ENCODE measurements at places on chromosomes 5 and 9. TPM values are rescaled to one million over a fixed set of nuclear protein-coding genes. Genes with fewer than 3 reads are reported as not detected.

GRCh38 chr5:56460681-56461191 is 227.6 kb upstream of the ANKRD55 start:
- no peak for DNase-seq

The SHC3 gene
- 0.59 TPM for total RNA-seq

GRCh38 chr5:154830219-154830595 is 20.2 kb downstream of the FAXDC2 start:
- DNase-seq = no peak

- DNase-seq = no peak
These were observed at the start of gene PRRX2 for GRCh38 chr9:129665389-129665775. Gene PRRX2 (plus strand): TSS chr9:129665647. CDS start chr9:129665868, 221 bp downstream.

DNA sequence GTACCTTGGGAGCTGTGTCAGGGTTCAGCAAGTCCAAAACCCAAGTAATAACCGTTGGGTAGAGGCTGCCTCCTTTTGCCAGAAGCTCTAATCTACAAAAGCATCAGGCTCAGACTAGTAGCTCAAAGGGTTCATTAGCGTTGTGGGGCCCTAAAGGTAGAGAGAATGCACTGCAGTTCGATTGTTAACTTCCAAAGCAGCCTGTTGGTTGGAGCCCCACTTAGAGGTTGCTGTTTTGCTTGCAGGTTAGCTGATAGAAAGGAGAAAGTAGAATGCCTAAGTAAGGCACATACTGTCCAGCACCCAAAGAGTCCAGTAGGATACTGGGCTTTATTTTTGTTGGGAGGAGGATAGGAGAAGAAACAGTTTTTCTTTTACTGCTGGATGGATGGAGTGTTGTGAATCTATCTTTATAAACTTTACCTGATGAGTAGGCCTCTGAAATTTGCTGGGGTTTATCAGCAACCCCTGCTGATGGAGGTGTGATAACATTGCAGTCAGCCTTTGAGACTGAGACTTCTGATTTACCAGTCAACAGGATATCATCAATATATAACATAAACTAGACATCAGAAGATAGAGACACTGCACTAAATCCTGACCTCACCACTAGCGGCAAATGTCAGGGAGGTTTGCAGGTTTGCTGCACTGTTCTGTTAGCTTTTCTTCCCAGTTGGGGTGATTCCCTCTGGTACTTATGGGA is 34.8 kb downstream of the ZNF131 start:
- DNase-seq = no peak

DNA sequence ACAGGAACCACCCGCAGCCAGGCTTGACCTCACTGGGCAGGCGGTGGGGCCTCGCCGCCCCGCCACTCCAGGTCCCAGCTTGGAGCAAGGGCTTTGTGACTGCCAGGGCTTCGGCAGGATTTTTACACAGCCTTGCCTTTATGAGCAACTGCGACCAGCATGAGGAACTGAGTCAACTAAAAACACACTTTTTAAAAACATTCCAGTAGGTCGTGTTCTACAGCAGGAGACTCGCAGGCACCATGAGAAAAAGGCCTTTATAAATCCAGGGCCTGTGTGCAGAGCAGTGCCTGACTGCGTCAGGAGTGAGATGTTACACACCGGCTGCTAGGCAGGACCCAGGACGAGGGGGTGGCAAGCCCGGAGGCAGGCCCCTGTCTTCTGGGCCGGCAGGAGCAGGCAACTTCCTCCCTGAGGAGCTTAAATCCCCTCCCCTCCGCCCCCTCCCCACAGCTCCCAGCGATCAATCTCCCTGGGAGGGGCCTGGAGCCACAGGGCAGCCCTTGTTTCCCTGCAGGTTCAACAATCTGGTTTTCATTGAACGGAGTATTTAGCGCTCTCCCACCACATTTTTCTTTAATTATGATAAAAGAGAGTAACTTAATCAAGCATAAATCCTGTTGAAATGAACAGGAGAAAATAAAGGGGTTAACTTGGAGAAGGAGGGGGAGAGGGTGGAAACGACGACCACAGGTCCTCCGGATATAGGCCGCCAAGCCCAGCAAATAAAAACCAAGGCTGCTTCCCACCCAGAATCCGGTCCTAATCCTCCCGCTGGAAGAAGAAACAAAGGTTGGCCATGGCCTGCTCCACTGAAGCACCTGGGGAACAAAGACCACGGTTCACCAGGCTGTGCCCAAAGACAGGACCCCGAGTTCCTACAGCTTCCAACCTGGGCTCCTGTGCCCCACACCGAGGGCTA is 92.5 kb downstream of the ROR2 start:
- DNase-seq = no peak

DNA sequence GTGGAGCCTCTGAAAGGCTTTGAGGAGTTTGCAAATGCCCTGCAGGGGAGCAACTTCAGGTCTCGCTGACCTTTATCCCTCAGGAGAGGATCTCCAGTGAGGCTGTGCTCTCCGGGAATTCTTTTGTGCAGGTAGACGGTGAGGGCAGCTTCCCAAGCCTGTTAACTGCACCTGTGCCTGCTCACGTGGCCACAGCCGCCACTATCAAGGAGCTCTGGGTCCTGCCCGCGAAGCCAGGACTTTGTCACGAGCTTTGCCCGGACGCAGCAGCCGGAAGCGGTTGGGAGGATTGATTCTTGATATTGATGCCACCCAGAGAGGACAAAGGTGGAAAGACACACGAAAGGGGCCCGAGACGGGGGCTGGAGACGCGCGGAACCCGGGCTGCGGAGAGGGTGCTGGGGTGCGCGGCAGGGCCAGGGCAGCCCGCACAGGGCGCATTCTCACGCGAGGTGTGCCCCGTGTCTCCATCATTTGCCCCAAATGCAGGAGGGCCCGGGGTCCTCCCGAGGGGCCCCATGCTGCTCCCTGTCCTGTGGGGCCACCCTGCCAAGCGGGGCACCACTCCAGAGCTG is 18.2 kb downstream of the SLC9A3 start:
- DNase-seq = no peak

The DNLZ gene
- total RNA-seq = 40.2 TPM

DNA sequence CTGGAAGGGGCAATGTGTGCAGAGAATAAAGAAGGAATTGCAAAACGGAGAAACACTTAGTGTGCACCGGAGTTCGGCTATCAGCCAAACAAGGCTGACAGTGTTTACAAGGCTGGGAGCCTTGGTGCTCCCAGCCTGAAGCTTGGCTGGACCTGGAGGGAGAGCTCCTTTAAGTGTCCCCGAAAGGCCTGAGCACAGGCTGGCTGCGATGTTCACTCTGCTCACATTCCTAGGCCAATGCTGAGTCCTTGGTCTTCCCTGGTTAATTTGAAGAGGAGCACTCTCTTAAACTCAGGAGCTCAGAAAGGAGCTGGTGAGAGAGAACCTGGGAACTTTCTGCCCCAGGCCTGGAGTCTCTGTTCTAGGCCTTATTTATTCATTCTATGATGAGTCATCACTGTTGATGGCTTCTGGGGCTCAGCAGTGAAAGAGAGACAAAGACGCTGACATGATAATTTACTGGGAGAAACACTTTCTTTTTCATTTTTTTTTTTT is 88.6 kb upstream of the MYO10 start:
- no peak for DNase-seq

The CA9 gene
- total RNA-seq = 0.64 TPM

Measured in left ventricle myocardium superior (tissue), 1 donor.